ENCODE measurements at places on chromosomes 7 and 10. TPM values are rescaled to one million over a fixed set of nuclear protein-coding genes. Genes with fewer than 3 reads are reported as not detected.

Gene ASIC3
- total RNA-seq, result 3.3 TPM

Gene PIP
- total RNA-seq, result not detected

Gene VWA2
- 1.7 TPM for total RNA-seq

Gene STEAP1B
- 12.8 TPM for total RNA-seq

Gene POLL
- total RNA-seq, result 28.0 TPM

Gene MAD1L1
- total RNA-seq, result 99.1 TPM

Gene SPDYE11
- not detected for total RNA-seq

Gene GJD4
- total RNA-seq, result not detected

Gene AKR1C8
- total RNA-seq, result not detected
